Stimulated activated CD4-positive, alpha-beta T cell treated with anti-CD3 and anti-CD28 coated beads, Interleukin-15, amount 100 ng/mL, for 1 hour (primary cell): ENCODE measurements at places on chromosomes 12 and 14.
A peak's percentile ranks its signal among the peaks of the same experiment; 100 is the strongest.

- DNase-seq, result no peak
Measured at GRCh38 chr12:130163461-130164215, 1.4 kb downstream of the FZD10 start.

GRCh38 chr14:104443391-104444158 lies 136.0 kb upstream of the C14orf180 start:
- DNase-seq, result no peak

- DNase-seq, result no peak
Measured at GRCh38 chr14:98997526-98998205, 274.3 kb downstream of the BCL11B start.

GRCh38 chr12:132343294-132344004 lies 14.1 kb upstream of the GALNT9 start:
- no peak for DNase-seq

GRCh38 chr12:55072083-55072482 lies 52.3 kb downstream of the NEUROD4 start:
- peak; percentile 58 for DNase-seq

- no peak for DNase-seq
Measured at GRCh38 chr14:95431199-95432143, 85.0 kb downstream of the SYNE3 start.

DNA sequence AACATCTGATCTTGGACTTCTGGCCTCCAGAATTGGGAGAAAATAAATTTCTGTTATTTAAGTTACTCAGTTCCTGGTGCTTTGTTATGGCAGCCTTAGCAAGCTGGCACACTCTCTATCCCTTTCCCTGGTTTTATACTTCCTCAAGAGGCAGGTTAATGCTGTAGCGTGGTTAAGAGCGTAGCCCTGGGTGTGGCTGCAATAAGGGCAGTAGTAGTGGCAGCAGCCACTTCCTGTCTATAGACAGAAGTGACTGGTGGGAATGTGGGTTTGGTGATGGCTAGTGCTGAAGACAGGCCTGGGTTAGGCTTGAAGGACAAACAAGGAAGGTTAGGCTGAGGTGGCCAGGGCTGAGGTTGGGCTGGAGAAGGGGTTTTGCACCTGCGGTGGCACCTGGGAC lies 3.6 kb upstream of the LGALS3 start:
- DNase-seq, result no peak

GRCh38 chr12:82583756-82584155 lies 103.0 kb upstream of the TMTC2 start:
- DNase-seq, result no peak

- no peak for DNase-seq
Measured at GRCh38 chr14:69137843-69138535, 14.9 kb downstream of the DCAF5 start.

- DNase-seq, result no peak
Measured at GRCh38 chr12:23742574-23742973, 206.9 kb downstream of the SOX5 start.

- no peak for DNase-seq
Measured at GRCh38 chr12:32390572-32391219, 8.7 kb upstream of the FGD4 start.

DNA sequence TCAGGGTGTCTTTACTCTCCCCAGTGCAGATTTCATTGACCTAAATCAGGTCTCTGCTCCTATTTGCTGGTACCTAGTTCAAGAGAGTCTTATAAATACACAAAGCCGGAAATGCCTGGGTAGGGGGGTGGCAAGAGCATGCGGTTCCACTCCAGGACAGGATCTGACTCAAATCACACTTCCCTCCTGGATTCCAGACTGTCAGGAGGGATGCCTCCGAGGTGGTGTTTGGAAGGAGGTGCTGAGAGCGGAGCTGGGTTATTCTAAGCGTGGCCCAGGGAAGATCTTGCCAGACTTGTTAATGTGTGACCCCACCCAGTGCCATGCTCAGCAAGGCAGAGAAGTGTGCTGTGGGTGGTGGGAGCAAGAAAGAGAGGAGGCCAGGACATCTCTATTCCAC lies 49.8 kb downstream of the B4GALNT3 start:
- no peak for DNase-seq

DNA sequence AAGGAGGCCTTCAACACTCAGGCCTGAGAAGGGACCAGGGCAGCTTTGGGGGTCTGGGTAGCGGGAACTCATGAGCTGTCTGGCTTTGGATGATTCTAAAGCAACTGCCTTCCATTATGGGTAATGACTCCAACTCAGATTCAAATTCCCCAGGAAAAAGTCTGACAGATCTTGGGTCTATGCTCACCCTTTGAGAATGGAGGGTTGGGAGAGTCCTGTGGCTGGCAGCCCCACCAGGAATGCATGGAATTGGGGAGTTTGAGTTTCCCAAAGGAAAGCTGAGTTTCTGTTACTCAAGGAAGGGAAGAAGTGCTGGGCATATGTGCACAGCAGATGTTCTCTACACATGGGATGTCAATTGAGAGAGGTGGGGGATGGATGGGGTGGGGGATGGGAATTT lies 22.4 kb upstream of the LTBP2 start:
- DNase-seq, result no peak

DNA sequence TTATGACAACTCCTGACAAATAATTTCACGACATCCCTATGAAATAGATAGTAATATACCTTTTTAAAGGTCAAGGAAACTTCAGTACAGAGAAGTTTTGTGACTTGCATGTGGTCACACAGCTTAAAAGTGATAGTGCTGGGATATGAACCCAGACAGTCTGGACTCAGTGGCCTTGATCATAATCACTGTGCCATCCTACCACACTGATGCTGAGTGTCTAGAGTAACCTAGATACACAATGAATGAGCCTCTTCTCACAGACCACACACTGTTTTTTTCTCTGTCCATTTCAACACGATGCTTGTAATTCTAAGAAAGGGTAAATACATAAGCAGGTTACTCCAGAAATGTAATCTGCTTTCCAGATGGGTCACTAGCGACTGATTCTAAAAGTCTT lies 88.2 kb downstream of the SYNE2 start:
- no peak for DNase-seq

GRCh38 chr12:131927110-131928079 lies 1.7 kb upstream of the PUS1 start:
- DNase-seq, result no peak

- no peak for DNase-seq
Measured at GRCh38 chr12:46454981-46455380, 82.4 kb upstream of the SLC38A2 start.

- no peak for DNase-seq
Measured at GRCh38 chr14:102058961-102059360, 27.9 kb downstream of the HSP90AA1 start.

DNA sequence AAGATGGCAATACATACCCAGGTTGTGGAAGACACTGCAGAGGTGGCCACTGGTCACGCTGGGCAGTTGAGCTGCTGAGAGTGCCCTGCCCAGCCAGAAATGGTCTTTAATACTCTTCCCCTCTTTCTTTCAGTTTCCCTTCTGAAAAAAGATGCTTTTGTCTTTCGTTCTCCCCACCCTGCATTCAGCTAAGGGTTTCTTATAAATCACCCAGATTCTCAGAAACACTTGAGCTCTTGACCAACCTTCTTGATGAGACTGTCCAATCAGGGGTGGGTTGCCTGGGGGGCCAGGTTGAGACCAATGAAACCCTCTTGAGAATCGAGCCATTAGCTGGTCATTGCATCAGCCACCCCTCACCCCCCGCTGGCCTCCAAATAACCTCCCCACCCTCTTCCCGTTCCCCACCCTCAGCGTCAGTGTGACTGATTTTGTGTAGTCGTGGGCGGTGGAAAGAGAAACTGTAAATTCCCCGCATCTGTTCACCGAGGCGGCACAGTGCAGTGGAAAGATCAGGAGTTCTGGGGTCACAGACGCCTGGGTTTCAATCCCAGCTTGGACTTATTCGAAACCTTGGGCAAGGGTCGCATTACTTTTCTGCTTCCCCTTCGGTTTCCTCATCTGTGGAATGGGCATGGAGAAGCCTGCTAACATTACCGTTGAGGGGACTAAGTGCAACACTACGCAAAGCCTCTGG lies 52.3 kb downstream of the SLC25A47 start:
- DNase-seq, result no peak

DNA sequence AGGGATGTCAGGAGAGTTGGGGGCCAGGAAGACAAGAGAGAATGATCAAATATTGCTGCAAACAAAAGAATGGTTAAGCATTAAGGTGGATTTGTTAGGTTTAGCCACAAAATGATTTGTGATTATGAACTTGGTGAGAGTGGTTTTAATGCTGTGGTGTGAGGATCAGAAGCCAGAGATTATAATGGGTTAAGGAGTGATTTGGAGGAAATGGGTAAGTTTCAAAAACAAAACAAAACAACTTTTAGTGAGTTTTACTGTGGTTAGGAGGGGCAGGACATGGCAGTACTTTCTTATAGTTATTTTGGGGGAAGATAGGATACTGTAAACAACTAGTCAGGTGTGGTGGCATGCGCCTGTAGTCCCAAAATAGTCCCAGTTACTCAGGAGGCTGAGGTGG lies 24.0 kb downstream of the DIP2B start:
- no peak for DNase-seq

DNA sequence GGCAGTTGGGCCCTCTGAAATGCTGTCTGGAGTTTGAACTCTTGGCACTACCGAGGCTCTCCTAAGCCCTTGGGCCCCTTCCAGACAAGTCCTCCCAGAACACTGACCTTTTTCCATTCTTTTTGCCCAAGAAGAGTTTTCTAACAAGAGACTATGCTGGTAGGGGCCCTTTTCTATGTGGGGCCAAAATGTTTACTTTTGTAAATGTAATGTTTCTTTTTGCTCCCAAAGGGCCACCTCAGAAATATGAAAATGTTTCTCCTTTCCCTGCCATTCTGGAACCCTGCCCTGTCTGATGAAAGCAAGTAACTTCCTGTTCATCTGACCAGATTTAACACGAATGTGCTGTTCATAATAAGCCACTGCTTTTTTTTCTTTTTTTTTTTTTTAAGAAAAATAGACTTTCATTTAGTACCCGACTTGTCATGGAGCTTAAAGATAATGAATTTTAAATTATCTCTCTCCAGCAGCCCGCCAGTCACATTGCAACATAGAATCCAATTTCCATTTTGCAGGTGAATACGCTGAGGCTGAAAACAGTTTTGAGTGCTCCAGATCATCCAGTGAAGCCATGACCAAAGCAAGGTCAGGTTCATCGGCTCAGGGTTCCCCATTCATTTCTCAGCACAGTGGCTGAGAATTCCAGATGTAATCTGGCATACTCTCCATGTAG lies 169.9 kb downstream of the DPF3 start:
- DNase-seq, result no peak

DNA sequence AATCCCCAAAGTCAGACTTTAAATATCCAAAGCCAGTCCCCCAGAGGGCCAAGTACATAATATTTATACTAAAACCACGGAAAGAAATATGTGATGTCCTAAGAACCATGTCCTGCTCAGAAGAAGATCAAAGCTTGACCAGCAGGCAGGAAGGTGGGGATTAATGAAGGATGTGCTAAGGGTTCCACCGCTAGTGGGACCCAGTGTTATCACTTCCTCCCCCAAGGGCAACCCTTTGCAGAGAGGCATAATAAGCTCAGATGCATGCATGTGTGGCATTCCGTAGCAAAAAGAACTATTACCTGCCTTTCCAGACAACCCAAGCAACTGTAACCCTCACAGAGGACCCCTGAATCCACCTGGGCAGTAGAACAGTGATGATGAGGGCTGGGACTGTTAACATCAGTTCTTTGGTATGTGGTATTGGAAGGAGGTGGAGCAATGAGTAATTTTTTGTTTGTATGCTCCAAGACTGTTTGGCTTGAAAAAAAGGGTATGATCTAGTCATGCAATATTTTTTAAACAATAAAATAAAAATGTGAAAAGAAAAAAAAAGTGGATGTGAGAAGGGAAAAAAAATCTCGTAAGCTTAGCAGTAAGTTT lies 71.7 kb upstream of the ETV6 start:
- no peak for DNase-seq

DNA sequence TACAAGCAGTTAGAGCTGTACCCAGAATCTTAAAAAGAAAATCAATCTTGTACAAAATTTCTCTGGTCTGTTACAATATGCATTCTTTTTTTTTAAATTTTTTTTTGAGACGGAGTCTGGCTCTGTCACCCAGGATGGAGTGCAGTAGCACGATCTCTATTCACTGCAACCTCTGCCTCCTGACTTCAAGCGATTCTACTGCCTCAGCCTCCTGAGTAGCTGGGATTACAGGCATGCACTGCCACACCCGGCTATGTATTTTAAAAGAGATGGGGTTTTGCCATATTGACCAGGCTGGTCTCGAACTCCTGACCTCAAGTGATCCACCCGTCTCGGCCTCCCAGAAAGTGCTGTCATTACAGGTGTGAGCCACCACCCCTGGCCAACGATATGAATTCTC lies 4.1 kb downstream of the FBXO33 start:
- no peak for DNase-seq

DNA sequence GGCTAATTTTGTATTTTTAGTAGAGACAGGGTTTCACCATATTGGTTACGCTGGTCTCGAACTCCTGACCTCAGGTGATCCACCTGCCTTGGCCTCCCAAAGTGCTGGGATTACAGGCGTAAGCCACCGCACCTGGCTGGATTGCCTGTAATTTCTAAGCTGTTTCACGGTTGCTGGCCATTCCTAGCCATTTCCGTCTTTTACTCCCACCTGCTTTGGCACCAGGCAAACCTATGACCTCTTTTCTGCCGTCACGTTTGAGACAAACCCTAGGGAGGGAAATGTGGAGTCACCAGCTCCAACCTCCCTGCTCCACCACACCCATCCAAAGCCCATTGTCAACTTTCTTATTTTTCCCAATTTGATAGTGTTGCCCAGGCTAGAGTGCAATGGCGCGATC lies 1.2 kb downstream of the GPR132 start:
- DNase-seq, result no peak

DNA sequence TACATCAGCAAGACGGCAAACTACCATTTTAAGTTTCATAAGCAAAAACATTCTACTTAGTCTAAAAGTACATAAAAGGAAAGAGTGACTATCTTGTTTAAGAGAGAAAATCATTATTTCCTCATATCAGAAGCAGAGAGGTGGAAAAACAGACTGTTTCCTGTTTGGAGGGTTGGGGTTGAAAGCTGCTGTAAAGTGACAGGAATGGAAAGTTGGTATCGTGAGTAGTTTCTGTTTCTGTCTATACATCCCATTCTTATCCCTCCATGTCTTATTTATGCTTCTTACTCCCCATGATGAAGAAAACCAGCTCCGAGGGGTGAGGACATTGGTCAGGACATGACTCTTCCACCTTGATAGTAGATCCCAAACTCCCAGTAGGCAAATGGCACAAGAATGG lies 216.5 kb downstream of the EGLN3 start:
- DNase-seq, result no peak

DNA sequence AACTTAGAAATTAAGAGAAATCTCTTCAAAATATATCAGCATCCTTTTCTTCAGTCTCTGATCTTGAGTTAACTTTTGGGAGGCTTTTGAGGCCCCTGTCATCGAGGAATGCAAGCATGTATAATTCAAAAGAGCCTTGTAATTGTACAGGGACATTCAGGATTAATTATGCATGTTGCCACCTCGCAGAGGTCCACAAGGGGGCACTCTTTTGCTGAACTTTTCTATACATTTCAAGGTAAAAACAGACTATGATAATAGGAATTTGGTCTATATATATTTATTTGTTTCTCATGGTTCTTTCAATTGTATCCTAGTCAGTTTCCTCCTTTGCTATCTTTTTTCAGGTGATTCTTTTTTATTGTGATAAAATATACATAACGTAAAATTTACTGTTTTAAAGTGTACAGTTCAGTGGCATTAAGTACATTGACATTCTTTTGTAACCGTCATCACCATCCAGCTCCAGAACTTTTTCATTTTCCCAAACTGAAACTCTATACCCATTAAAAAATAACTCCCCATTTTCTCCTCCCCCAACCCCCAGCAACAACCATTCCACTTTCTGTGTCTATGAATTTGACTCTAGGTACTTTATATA lies 47.0 kb upstream of the SLC2A13 start:
- DNase-seq, result peak; percentile 7

- DNase-seq, result no peak
Measured at GRCh38 chr12:132327336-132328171, 1.8 kb downstream of the GALNT9 start.
